ENCODE measurements at places on chromosomes 5 and 9.

DNA sequence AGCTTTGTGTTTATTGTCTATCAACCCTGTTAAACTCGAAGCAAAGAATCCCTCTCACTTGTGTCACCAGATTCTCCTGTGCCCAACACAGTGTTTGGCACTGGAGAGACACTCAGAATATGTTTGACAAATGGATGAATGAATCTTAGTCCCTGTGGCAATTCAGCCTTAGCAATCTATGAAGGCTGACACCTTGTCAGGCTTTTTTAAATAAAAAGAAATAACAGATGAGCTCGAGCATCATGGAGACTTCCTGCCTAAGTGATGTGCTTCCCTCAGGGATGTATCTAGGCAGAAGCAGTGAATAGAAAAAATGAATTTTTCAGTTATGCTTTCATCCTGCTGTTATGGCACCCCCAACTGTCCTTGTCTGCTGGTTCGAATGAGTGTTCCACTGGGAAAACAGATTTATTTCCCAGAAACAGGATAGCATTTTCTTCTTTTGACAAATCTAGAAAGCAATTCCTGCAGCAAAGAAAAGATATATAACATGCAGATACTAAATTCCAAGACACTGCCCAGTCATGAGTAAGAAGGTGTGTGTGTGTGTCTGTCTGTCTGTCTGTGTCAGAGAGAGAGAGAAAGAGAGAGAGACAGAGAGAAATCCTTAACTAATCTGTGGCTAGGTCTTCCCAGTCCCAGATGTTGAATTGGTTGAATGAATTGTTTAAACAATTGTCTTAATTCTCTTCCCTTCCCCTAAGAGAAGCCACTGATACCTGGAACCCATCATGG, 16.7 kb downstream of the MAMDC2 start:
- no peak for DNase-seq

DNA sequence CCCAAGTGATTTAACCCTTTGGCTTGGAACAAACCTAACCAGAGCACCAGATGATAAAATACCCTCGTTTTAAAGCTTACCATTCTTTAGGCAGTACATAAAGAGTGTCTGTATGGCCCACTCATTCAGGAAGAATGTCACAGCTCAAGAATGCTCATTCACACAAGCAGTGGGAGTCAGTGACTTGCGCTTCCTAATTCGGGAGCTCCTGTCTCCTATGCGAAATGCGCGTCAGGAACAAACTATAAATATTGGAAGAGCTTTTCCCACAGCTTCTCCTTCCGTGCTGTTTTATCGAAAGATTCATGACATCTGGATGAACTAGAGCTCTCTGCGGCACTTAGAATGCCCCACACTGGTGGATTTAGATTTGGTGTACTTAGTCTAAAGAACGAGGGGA, 66.6 kb downstream of the NTRK2 start:
- DNase-seq = no peak

DNA sequence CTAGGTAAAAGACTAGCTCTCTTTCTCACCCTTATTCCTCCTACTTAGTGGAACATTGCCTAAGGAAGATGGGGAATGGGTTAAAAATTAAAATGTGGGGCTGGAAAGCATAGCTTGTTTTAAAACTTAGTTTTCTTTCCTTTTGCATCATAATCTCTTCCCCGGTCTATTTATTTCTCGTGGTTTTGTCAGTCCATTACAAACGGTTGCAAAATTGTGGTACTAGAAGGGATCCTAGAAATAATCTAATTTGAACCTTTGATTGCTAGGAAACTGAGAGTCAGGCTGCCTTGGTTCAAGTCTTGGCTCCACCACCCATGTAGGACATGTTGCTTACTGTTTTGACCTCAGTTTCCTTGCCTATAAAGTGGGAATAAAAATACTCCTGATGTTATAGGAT, 1.3 kb downstream of the IL31RA start:
- no peak for DNase-seq

- DNase-seq = peak; percentile 55
Observed at GRCh38 chr9:127927201-127927987, 3.2 kb downstream of the PIP5KL1 start.

- no peak for DNase-seq
Observed at GRCh38 chr9:106438928-106439327, 424.0 kb upstream of the ZNF462 start.

GRCh38 chr5:111932628-111933027, 175.6 kb upstream of the NREP start:
- DNase-seq = no peak

GRCh38 chr5:103186152-103186551, 66.1 kb downstream of the PPIP5K2 start:
- DNase-seq = no peak

Measured in stimulated activated CD8-positive, alpha-beta memory T cell treated with anti-CD3 and anti-CD28 coated beads, Interleukin-7, amount 100 ng/mL, for 1 hour (primary cell).